ENCODE measurements at places on chromosomes 4 and X.

- no peak for DNase-seq
Measured at GRCh38 chr4:181523973-181524372, 719.2 kb upstream of the TENM3 start.

- DNase-seq: no peak
Measured at GRCh38 chr4:97016186-97016907, 1126.9 kb downstream of the STPG2 start.

- DNase-seq: no peak
Measured at GRCh38 chrX:120145295-120145925, 13.0 kb upstream of the RHOXF2 start.

- no peak for DNase-seq
Measured at GRCh38 chr4:36006226-36006625, 238.1 kb downstream of the ARAP2 start.
